ENCODE measurements at places on chromosomes 2 and 18.

- DNase-seq = no peak
These were observed 152.2 kb downstream of the CBLN2 start for GRCh38 chr18:72391951-72392350.

- DNase-seq = no peak
These were observed 102.5 kb upstream of the PIEZO2 start for GRCh38 chr18:11251891-11252270.

DNA sequence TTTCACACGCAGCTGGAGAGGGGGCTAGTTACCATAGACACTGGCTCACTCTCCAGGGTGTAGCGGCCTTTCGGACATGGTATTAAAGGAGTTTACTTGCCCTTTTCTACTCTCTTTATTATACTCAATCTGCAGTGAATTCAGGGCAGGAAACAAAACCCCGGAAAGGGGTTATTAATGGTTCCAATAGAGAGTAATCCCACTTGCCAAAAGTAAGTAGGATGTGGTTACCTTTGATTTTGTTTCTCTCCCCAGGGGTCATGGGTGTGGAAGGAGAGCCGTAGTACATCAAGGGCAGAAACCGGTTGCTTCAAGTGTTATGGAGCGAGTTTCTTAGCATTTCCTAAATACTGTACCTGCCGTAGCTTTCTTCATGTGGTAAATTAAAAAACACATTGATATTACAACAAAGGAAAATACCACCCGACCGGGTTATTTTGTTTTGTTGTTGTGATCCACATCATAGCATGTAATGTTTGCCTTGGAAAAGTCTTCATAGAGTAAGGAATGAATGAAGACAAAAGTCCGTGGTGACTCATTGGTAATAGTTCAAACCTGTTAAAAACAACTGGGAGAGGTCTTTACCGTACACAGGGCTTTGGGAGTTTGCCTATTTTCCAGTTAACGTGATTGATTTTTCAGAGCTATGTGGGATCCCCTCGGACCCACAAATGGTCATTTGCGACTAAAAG, 71.5 kb downstream of the SLC4A3 start:
- DNase-seq = no peak

DNA sequence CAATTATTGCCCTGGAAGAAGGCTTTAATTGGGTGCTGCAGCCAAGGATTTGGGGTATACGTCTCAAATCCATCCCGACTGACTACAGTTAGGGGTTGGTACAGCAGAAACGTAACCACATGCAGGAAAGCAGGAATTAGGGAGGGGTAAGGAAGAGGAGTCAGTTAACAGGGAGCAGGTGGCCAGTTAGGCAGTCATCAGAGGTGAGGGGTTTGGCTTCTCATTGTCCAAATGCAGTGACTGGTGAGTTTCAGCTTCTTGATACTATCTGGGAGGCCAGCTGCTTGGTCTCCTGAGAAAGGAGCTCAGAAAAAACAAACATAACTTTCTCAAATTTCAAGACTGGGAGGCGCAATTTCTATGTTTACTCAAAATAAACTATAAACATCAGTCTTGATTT, 38.8 kb upstream of the UBE2F start:
- DNase-seq = no peak

GRCh38 chr2:101038455-101039255, 36.6 kb downstream of the RPL31 start:
- no peak for DNase-seq

GRCh38 chr2:213162516-213163118, 11.2 kb upstream of the IKZF2 start:
- DNase-seq = no peak
